ENCODE measurements at places on chromosomes 3 and 15.

DNA sequence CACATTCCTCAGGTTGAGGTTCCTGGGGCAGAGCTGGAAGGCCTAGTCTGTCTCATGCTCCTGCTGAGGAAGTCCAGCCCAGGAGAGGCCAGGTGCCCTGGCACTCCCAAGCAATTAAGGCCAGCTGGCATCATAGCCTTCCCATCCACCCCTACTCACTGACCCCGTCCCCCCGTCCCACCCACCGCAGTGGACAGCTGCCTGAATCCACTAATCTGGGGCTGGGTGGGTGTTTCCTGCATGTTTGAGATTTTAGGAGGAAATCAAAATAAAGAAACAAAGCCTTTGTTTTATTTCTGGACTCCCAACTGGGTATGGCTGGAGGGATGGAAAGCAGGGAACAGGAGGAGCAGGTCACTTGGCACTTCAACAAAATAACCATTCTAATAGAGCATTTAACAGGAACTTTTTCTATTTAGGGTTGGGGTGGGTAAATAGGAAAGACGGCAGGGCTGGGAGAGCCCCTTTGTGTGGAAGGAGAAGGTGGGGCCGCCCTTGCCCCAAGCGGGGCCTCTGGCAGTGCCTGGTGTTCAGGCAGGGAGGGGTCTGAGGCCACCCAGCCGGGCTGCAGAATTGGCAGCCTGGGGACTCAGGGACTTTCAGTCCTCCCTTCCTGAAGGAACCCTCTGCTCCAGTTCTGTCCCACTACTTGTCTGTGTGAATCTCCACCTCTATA is 8.5 kb downstream of the MRAS start:
- no peak for DNase-seq

DNA sequence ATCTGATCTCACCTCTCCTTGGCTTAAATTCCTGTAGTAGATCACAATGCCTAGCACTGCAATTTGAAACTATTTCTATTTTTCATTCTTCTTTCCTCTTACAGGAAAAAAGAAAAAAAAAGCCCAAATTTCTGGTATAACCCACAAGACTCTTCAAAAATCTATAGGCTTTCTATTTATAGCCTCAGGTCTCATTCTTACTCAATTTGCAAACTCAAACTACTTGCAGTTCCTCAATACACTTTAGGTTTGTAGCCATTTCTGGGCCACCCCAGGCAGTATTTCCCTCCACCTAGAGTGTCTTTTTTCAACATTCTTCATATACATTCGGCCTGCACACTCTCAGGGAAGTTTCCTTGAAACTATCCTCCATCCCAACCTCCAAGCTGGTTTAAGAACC is 169.0 kb downstream of the TBC1D5 start:
- DNase-seq = no peak

DNA sequence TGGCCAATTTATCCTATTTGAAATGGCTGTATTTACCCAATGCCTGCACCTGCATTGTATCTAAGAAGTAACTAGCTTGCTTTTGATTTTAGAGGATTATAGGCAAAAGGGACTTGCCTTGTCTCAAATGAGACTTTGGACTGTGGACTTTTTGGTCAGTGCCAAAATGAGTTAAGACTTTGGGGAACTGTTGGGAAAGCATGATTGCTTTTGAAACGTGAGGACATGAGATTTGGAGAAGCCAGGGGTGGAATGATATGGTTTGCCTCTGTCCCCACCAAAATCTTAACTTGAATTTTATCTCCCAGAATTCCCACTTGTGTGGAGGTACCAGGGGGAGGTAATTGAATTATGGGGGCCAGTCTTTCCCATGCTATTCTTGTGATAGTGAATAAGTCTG is 1505.4 kb downstream of the SI start:
- no peak for DNase-seq

DNA sequence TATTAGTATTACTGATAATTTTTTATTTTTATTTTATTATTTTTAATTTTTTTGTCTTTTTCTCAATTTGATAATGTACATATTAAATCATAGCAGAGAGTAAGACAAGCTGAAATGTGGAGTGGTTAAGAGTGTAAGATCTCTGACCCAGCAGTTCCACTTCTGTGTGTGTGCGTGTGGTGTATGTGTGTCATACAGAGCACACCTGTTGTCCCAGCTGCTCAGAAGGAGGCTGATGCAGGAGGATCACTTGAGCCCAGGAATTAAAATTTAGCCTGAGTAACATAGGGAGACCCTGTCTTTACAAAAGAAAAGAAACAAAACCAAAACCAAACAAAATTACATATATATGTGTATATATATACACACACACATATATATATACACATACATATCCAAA is 1.4 kb upstream of the CIDEC start:
- DNase-seq = peak; percentile 18

GRCh38 chr3:130853581-130853980 is 40.3 kb upstream of the ATP2C1 start:
- DNase-seq = no peak

GRCh38 chr3:125959317-125960065 is 9.5 kb upstream of the ROPN1B start:
- no peak for DNase-seq

Data from RPMI8226 (cell line).